Stimulated activated CD4-positive, alpha-beta T cell treated with anti-CD3 and anti-CD28 coated beads, Interleukin-4, amount 100 ng/mL, for 4 hours (primary cell): ENCODE measurements at places on chromosomes 13 and 19.

DNA sequence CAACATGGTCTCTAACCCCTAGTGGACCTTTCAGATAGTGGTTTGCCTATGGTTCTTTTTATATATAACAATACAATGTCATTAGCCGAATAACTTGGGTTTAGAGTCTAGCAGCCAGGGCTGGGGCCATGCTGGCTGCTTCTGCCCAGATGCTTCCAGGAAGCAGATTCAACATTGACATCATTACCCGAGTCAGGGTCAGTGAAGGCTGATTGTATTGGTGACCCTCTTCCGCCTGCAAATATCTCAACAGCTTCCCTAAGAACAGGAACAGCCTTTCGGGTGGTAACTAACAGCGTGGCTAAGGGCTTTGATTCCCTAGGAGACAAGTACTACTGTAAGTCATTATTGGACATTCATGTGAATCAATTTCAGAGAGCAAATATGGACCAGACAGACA is 476.4 kb downstream of the UQCRFS1 start:
- DNase-seq, result no peak

- no peak for DNase-seq
Measured at GRCh38 chr19:50224986-50225747, 21.7 kb downstream of the MYH14 start.

- no peak for DNase-seq
Measured at GRCh38 chr19:15161028-15161984, 39.5 kb downstream of the NOTCH3 start.

- DNase-seq, result no peak
Measured at GRCh38 chr19:956766-957440, 27.2 kb upstream of the WDR18 start.

DNA sequence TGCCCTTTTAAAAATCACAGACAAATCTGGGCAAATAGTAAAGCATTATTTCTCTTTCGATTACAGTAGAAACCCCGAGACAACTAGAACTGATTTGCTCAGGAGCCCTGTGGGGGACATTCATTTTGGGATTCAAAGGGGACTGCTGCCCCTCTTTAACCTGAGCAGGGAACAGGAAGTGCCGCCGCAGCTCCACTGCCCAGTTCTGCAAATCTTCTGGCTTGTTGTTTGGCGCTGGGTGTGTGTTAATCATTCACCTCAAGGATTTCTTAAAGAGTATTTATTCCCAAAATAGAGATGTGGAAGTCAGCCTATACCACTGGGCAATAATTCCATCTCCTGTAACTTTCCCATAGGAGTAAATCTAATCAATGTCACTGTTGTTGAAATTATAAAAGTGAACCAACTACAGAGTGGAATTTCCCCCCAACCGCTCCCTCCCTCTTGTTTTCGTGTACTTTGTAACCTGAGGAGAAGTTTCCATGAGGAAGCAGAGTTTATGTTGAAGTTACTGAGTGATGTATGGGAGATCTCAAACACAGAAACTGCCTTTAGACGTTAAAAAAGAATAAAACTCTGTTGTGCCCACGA is 515.8 kb downstream of the KLF12 start:
- DNase-seq, result no peak

DNA sequence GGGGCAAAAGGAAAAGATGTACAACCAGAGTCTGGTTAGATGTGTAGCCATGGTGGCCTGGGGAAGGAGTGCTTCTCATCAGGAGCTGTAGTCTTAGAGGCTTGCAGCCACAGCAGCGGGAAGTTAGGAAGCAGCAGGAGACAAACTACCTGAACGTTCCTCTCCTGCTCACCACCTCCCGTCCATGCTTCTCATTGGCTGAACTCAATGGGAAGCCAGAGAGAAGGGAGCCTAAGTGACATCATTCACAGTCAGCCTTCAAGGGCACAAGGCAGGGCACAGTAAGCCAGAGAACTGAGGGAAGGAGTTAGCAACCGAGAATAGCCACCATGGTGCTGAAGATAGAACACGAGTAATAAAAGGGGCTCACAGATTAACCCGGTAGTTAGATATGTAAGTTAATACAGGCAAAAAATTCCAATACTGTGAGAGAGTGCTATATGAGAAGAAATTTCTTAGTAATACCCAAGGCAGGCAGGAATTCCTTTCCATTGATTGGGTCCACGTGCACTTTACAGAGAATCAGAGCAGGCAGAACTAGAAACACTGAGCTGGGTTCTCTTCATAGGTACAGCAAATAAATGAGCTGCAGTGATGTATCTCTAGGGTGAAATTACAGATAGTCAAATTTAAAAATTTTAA is 391.5 kb upstream of the DACH1 start:
- DNase-seq, result no peak

DNA sequence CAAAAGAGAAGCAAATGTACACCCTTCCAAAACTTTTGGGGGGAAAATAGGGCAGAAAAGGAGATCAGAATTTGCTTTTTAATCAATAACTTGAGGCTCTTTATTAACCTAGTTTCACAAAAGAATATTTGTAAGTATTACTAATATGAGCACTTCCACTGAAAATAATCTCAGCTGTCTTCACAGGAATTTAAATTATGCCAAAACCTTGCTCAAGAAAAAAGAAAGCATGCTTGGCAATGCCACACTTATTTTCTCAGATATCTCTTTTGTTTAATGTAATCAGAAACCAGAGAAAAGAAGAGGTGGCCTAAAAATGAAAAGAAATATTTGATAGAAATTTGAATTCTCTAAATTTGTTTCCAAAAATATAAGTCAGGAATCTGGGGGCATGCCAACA is 234.9 kb upstream of the GPC6 start:
- no peak for DNase-seq

DNA sequence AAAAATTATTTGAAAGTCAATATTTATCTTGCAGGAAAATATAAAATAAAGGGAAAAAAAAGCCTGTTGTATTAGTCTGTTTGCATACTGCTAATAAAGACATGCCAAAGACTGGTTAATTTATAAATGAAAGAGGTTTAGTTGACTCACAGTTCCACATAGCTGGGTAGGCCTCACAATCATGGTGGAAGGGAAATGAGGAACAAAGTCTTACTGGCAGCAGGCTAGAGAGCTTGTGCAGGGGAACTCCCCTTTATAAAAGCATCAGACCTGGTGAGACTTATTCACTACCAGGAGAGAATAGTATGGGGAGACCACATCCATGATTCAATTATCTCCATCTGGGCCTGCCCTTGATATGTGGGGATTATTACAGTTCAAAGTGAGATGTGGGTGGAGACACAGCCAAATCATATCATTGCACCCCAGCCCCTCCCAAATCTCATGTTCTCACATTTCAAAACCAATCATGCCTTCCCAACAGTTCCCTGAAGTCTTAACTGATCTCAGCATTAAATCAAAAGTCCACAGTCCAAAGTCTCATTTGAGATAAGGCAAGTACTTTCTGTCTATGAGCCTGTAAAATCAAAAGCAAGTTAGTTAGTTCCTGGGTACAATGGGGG is 1416.5 kb upstream of the SPRY2 start:
- DNase-seq, result no peak

- no peak for DNase-seq
Measured at GRCh38 chr13:106417467-106418110, 117.9 kb downstream of the EFNB2 start.

- no peak for DNase-seq
Measured at GRCh38 chr19:13207237-13207845, 57.1 kb downstream of the IER2 start.

DNA sequence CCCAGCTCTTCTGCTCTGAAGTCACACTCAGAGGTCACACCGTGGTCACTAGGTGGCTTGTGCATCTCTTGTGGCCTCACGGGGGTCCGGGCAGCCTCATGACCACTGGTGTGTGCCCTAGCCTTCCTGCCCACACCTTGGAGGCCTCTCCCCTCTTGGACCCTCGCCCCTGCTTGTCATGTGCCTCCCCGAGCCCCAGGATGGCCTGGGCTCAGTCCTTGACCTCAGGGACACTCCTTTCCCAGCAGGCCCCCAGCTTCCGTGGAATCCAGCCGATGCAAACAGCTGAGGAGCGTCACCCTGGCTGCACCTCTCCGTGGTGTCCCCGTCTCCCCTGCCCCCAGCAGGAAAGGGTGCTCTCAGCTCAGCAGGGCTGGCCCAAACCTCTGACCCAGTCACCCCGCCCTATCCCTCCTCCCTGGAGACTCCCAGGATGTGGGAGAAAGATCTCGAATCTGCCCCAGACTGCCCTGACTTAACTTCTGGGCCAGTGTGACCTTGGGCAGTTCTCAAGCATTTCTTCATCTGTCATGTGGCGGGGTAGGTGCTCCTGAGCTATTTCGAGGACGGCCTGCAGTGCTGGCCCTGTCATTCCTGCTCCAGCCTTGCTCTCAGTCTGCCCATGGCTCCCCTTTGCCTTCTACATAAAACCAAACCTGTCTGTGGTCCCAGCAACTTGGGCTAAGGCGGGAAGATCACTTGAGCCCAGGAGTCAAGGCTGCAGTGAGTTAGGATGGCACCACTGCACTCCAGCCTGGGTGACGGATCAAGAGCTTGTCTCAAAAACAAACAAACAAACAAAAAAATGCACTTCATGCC is 4.6 kb upstream of the SLC25A42 start:
- DNase-seq, result no peak

DNA sequence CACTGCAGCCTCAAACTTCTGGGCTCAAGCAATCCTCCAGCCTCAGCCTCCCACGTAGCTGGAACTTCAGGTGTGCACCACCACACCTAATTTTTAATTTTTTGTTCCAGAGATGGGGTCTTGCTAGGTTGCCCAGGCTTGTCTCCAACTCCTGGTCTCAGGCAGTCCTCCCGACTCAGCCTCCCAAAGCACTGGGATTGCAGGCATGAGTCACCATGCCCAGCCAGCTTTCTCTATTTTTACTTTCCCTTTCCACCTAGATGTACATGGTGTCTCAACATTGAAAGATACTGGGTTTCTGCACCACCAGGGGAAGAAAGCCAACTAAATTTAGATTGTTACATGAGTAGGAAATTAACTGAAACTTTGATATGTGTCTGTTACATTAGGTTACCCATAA is 13.8 kb upstream of the ZNF846 start:
- no peak for DNase-seq

GRCh38 chr13:110225003-110225402 is 82.0 kb downstream of the COL4A1 start:
- DNase-seq, result no peak

GRCh38 chr13:20197361-20197834 is 4.7 kb upstream of the GJB2 start:
- no peak for DNase-seq

DNA sequence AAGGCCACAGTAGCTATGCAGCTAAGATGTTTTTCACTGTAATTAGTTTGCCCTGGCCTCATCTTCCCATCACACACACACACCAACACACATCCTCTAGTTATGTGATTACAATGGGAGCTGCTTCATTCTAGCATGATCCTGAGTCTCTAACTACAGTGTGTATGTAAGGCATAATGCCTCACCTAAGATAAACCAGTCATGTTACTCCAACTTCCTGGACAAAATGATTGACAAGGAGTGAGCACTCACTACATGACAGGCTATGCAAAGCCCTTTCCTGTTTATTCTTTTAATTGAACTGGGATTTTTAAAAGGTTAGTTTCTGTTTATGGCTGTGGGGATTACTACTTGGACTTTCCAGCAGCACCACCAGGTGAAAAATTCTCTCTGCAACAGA is 400.8 kb upstream of the ATXN8OS start:
- no peak for DNase-seq

DNA sequence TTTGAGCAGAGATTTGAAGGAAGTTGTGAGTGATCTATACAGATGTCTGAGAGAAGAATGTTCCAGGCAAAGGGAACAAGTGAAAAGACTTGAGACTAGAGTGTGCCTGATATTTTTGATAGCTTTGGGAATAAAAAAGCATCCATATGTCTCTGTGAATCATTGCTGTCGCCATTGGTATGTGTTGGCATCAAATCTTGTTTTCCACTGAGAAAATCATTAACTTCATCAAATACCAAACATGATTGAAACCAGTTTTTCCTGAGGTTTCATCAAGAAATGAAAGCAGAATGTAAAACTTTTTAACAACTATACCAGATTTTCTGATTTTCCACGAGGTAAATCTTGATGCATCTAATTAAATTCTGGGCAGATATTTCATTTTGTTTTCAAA is 862.6 kb downstream of the DIAPH3 start:
- no peak for DNase-seq

DNA sequence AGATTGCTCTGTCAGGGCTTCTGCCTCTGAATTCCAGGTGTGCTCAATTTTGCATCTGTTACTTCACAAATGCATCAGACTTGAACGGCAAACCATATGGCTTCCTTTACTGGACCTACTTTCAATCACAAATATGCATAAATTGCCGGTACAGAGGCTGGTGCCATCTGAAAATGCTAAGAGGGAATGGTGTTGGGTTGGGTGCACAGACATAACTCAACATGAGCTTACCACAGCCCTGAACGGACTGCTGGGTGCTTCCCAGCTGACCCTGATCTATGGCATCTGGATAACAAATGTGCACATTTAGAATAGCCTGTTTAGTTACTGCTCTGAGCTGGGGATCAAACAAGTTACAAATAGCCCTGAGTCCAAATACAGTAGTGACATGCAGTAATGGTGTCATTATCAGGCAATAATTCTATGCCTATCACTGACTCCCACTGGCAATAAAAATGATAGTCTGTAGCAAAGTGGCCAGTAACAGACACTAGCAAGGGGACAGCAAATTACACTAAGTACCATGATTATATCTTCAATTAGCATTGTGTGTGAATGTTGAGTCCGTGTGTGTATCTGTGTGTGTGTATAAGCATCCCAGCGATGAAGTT is 927.3 kb downstream of the DIAPH3 start:
- DNase-seq, result no peak

GRCh38 chr19:33621065-33621785 is 528 bp upstream of the CHST8 start:
- no peak for DNase-seq

GRCh38 chr19:45079063-45079910 is at the start of gene GEMIN7:
GEMIN7 (plus strand) TSS chr19:45079260; CDS start chr19:45090115, 10,855 bp downstream.
- peak; percentile 73 for DNase-seq

- no peak for DNase-seq
Measured at GRCh38 chr13:113970810-113971470, 2.9 kb downstream of the C13orf46 start.

DNA sequence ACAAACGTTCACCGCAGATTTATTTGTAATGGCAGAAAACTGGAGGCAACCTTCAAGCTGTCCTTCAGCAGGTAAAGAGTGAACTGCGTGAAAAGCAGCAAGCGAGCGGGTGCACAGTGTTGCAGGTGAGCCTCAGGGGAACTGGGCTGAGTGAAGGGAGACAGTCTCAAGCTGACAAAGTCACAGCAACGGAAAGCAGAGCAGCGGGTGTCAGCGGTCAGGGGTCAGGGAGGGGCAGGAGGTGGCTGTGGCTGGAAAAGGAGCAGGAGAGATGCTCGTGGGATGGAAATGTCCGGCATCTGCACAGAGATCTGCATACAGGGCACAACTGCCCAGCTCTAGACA is 8.5 kb upstream of the RASA3 start:
- DNase-seq, result no peak

DNA sequence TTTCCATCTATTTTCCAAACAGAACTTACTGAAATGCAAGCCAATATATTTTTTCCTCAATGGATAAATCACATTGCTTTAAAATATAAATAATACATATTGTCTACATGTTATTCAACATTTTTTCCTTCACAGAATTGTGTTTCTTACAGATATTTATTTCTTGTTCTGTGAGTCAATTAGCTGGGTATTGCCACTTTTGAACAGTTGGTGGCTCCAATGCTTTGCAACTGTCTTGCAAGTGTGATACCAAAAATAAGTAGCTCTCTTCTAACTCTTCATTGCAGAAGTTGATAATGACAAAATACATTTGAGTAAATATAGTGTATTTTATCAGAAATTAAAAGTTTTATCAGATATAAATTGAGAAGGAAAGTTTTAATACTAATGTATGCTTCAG is 17.1 kb upstream of the GPC5 start:
- DNase-seq, result no peak

GRCh38 chr13:33144358-33144784 is 128.1 kb downstream of the KL start:
- DNase-seq, result no peak
